SK-N-MC (cell line): ENCODE measurements at places on chromosomes 16 and 17.

- no peak for DNase-seq
Measured at GRCh38 chr17:76540381-76541300, 797 bp downstream of the PRCD start.

- no peak for DNase-seq
Measured at GRCh38 chr17:38574712-38575111, 31.0 kb downstream of the SRCIN1 start.

- no peak for DNase-seq
Measured at GRCh38 chr17:32852811-32853210, 24.1 kb downstream of the MYO1D start.

DNA sequence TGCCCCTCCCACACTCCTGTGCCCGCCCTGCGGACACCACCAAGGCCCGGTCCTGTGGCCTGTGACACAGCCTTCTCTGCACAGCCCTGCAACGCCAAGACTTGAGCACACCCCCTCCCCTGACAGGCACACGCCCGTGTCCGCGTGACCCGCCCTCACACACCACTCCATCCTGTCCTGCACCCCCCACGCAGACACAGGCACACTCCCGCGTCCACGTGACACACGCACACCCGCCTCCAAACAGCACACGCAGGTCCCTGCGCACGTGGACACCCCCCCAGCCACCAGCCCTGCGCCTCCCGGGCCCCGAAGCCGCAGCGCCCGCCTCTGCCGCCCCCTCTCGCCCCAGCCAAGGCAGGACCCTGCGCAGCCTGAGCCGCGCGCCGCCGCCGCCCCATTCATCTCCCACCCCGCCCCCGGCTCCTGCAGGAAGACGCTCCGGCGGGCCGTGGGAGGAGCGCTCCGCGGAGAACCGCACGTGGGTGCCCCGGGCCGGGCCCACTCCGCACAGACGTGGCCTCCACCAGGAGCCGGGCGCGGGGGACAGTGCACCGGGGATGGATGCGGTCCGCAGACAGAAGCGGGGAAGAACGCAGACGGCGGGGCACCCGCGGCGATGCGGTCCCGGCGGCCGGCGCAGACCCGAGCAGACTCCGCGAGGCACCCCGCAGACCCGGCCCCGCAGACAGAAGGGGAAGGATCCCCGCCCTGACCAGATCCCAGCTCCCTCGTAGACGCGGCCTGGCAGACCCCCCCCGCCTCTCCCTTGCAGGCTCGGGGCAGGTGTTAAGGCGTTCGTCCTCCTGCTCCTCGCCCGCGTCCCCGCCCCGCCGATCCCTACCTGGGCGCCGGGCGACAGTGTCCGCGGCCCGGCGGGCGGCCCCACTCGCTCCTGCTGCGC is 506 bp downstream of the CAMKK1 start:
- no peak for DNase-seq

- no peak for DNase-seq
Measured at GRCh38 chr17:46888727-46889126, 34.2 kb upstream of the GOSR2 start.

GRCh38 chr16:30657866-30658730 is at the start of gene FBRS:
TSS of gene FBRS (plus strand) at chr16:30658431. CDS start at chr16:30659519, 1,088 bp downstream.
- peak; percentile 97 for DNase-seq

DNA sequence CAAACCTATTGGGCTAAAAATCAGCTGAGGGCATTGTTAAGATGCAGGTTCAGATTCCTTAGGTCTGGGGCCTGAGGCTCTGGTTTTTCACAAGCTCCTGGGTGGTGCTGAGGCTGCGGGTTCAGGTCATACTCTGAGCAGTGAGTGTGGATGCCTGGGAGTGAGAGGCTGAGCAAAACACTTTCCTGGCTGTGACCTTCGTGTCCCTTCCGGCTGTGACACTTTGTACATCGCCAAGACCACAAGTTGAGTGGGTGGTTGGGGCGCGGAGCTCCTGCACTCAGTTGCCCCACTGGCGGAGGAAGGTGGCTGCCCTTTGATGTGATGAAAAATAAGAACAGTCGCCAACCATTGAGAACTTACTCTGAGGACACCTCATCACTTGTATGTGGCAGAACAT is 24.8 kb downstream of the CCR7 start:
- no peak for DNase-seq

- DNase-seq: peak; percentile 77
Measured at GRCh38 chr17:77546772-77547241, 406.0 kb downstream of the SEC14L1 start.

DNA sequence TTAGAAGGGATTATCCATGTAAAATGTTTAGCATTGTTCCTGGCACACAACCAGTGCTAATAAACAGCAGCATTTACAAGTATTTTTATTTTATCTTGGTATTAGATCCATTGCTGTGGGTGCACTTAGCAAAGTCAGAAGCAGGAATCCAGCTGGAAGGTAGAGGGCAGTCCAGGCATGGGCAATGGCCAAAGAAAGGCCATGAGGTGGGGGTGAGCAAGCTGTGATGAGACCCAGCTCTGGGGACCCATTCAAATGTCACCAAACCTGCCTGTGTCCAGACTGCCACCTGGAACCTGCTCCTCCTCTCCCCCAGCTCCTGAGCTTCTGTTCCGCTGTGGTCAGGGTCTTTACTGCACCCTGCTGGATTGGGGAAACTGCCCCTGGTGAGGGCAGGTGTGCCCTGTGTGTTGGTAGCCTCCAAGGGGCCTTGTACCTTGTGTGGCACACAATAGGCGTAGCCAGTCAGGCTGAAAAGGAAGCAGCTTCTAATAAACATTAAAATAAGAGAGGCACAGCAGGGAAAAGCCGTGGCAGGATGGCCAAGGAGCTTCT is 118.0 kb upstream of the CRHR1 start:
- no peak for DNase-seq

DNA sequence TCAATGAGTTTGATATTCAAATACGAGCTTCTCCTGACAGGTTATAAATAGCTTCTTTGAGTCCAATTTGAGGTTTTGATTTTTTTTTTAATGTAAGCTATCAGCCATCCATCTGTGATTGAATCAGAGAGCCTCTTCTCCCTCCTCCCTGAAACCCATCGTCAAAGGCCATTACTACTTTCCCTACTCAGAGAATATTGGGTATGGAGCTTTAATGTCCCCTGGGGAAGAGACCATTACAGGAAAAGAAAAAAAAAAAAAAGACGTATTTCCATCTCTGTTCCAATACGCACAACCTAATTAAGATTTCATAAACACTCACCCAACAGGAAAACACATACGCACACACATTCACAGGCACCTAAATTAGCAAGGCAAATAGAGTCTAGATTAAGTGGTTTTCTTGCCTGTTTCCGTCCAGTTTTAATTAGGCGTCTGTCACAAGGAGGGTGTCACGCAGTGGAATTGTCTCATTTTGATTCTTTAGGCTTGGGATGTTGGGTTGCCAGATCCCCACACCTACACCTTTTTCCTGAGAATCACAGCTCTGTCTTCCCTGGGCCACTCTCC is 194.3 kb upstream of the RPL38 start:
- no peak for DNase-seq

- DNase-seq: no peak
Measured at GRCh38 chr17:80285237-80285920, 24.7 kb downstream of the RNF213 start.

GRCh38 chr16:48383009-48383876 is 2.0 kb downstream of the SIAH1 start:
- no peak for DNase-seq

- no peak for DNase-seq
Measured at GRCh38 chr17:17924131-17924856, 47.9 kb downstream of the TOM1L2 start.

GRCh38 chr17:68776451-68776850 is 175.3 kb upstream of the FAM20A start:
- no peak for DNase-seq

DNA sequence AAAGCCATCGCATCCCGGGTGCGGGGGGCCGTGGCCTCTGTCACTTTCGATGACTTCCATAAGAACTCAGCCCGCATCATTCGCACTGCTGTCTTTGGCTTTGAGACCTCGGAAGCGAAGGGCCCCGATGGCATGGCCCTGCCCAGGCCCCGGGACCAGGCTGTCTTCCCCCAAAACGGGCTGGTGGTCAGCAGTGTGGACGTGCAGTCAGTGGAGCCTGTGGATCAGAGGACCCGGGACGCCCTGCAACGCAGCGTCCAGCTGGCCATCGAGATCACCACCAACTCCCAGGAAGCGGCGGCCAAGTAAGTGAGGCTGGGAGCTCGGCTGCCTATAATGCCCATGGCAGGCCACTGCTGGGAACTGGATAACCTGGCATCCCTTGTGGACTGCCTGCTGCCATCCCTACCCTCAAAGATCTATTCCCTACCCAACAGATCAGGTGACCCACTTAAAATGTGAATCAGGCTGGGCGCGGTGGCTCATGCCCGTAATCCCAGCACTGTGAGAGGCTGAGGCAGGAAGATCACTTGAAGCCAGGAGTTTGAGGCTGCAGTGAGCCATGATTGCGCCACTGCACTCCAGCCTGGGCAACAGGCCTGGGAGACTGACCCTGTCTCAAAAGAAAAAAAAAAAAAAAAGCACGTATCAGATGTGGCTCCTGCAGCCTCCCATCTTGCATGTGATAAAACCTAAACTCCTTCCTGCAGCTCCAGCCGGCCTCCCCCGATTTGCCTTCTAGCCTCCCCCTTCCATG is 18.3 kb downstream of the CDIPT start:
- no peak for DNase-seq

- no peak for DNase-seq
Measured at GRCh38 chr17:27504188-27504995, 48.1 kb downstream of the KSR1 start.

GRCh38 chr16:301235-301634 is 18.3 kb downstream of the PDIA2 start:
- DNase-seq: no peak

DNA sequence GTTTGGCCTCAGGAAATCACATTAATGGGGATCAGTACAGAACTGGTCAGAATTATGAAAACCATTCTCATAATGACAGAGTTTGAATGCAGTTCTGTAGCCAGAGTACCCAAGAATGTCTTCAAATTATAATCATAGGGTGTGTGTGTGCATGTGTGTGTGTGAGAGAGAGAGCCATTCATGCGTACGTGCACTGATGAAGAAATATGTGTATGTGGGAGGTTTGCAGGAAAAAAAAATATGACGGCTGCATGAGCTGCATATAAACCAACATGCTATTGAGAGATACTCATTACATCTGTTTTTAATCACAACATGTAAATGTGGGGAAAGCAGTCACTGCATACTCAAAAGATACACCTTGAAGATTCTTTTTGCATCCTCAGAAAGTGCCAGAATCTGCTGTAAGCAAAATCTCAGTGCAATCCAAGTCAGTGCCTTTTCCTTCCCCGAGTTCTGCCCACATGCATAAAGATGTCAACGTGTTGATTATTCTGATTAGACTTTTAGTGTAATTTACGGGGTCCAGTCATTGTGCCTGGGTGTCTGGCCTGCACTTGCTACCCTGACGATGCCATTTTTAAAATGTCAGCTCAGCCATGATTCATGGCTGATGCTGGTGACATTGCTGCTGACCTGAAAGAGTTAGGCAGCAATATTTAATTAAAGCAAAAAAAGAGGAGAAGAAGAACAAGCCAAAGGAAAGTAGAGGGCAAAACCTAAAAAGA is 378.7 kb upstream of the ZFHX3 start:
- no peak for DNase-seq

DNA sequence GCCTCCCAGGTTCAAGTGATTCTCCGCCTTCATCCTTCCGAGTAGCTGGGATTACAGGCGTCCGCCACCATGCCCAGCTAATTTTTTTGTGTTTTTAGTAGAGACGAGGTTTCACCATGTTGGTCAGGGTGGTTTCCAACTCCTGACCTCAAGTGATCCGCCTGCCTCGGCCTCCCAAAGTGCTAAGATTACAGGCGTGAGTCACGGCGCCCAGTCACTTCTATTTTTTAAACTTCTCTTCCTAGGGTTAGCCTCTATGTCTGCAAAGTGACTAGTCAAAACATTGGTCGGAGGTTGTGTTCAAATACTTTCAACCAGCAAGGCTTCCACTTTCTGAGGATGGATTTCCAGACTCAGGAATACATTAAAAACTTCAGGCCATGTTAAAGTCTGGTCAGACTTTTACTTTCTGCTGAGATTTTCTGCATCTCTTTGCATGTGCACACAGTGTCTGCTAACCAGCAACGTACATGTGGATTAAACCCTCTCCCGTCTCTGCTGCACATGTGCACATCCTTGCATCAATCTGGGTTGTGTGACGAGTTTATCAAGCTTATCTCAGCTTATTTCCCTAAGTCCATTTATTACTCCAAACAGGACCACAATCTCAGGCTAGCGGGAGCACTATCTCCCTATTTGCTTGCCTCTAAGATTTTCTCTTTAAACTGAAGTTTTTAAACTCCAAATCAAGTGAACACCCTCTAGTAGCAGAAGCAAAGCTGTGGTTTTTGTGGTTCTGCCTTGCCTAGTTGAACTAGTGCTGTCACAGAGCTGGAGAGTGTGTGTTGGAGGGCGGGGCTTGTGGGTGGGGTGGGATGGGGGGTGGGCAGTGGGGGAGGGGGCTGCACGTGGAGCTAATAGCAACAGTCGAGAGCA is 525.2 kb upstream of the GOT2 start:
- no peak for DNase-seq

GRCh38 chr16:58820411-58820810 is 86.3 kb upstream of the GOT2 start:
- DNase-seq: no peak

GRCh38 chr16:66511602-66512271 is 38.2 kb downstream of the TK2 start:
- DNase-seq: no peak

DNA sequence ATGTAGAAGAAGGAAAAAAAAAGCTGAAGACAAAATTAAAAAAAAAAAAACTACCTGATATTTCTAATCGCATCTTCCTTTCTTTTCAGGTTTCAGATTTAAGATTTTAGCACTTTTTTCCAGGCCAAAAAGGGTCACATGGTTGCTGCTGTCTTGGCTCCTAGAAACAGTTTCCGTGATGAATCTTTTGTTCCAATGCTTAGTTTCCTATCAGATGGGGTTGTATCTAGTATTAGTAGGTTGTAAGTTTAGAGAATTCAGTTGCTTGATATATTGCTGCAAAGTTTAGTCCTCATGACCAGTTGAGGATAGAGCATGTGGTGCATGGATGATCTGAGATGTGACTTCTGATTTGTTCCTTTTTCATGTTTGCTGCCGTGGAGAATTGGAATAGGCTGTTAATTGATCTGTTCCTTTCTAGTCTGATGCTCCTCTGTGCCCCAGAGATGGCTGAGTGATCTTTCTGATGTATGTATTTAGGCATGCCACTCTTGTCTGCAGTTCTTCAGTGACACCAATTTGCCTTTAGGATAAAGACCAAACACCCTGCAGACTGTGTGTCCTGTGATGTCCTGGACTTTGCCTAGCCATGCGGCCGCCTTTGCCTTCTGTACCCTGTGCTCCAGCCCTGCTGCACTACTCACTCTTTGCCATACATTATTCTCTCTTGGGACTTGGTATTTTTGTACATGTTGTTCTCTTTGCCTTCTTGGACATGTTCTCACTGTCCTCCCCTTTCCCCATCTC is 94.0 kb downstream of the MRTFB start:
- no peak for DNase-seq

DNA sequence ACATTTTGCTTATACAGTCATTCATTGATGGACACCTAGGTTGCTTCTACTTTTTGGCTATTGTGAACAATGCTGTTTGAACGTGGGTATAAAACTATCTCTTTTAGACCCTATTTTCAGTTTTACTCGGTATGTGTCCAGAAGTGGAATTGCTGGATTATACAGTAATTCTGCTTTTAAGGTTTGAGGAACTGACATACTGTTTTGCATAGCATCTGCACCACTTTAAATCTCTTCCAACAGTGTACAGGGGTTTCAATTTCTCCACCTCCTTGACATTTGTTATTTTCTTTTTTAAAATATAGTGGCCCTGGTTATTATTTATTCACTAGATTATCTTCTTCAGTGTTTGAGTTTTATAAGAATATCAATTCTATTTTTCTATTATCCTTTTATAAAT is 116.9 kb downstream of the USP22 start:
- no peak for DNase-seq
